Right ventricle myocardium superior (tissue), 1 donor: ENCODE measurements at places on chromosomes 3 and 15. TPM values are rescaled to one million over a fixed set of nuclear protein-coding genes. Genes with fewer than 3 reads are reported as not detected.

- peak; percentile 98 for DNase-seq
These were observed at the start of gene EIF5A2 for GRCh38 chr3:170908235-170909116. Gene EIF5A2 (minus strand): TSS chr3:170908637. CDS start chr3:170907806, 831 bp downstream.

DNA sequence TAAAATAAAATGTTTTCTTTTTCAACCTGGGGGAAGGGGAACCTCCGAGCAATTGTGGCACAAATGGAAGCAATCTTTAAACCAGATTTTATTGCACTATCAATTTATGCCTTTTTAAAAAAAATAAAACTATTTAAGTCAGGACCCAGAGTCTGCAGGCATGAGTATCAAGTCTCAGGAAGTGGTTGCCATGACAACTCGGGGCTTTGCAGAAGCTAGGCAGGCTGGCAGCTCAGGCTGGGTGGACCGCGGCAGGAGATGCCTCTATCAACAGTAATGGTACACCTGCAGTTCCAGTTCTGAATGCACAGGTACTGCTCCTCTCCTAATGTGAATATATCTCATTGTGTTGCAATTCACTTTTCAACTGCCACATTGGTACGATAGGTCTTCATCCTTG is 447.7 kb downstream of the GABRG3 start:
- DNase-seq: no peak

DNA sequence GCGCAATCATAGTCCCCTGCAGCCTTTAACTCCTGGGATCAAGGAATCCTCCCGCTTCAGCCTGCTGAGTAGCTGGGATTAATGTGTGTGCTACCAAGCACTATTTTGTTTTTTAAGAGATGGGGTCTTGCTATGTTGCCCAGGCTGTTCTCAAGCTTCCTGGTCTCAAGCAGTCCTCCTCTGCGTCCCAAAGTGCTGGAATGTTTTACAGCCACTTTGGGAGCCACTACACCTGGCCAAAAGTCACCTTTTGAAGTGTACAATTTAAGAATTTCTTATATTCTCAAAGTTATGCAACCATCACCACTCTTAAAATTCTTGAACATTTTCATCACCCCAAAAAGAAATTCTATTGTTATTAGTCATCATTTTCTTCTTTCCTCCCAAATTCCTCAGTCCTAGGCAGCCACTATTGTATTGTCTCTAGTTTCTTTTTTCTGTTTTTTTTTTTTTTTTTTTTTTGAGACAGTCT is 17.8 kb downstream of the CDV3 start:
- DNase-seq: no peak

DNA sequence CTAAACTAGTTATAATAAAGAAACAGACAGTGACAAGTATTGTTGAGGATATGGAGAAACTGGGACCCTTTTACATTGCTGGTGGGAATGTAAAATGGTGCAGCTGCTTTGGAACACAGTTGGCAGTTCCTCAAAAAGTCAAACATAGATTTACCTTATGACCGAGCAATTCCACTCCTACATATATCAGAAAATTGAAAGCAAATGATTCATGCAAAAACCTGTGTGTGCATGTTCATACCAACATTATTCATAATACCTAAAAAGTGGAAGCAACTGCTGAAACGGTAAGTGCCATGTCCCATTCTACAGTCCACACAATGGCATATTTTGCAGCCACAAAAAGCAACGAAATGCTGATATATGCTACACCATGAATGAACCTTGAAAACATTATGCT is 12.2 kb upstream of the SEC61A1 start:
- DNase-seq: no peak

GRCh38 chr3:25173606-25174005 is 254.5 kb upstream of the RARB start:
- no peak for DNase-seq

GRCh38 chr3:9032231-9032777 is 69.0 kb upstream of the RAD18 start:
- no peak for DNase-seq

- no peak for DNase-seq
These were observed 184.3 kb downstream of the PLCH1 start for GRCh38 chr3:155560594-155560993.

The TRAT1 gene
- not detected for total RNA-seq

The ATP6V1A gene
- 17.9 TPM for total RNA-seq
